GM12891 (cell line): ENCODE measurements at places on chromosomes 2 and 18.

DNA sequence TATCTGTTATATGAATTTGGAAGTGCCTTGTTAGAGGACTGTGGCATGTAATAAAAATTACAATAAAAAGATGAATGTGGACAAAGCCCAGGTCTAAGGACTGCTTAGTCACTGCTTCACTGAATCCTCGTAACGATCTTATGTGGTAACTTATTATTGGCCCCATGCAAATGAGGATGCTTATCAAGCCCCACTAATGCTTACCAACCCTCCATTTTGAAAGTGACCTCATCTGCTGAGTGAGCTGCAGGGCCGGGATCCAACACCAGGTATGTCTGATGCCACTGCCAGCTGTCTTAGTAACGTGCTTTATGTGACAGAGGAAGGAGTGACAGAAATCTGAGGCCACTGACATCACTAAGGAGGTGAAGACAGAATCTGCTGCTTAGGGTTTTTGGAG is 65.3 kb upstream of the CCDC85A start:
- no peak for DNase-seq

- DNase-seq: no peak
Measured at GRCh38 chr18:29849144-29849543, 1193.4 kb downstream of the DSC3 start.

GRCh38 chr2:104703669-104704068 is 150.2 kb upstream of the POU3F3 start:
- DNase-seq: no peak

DNA sequence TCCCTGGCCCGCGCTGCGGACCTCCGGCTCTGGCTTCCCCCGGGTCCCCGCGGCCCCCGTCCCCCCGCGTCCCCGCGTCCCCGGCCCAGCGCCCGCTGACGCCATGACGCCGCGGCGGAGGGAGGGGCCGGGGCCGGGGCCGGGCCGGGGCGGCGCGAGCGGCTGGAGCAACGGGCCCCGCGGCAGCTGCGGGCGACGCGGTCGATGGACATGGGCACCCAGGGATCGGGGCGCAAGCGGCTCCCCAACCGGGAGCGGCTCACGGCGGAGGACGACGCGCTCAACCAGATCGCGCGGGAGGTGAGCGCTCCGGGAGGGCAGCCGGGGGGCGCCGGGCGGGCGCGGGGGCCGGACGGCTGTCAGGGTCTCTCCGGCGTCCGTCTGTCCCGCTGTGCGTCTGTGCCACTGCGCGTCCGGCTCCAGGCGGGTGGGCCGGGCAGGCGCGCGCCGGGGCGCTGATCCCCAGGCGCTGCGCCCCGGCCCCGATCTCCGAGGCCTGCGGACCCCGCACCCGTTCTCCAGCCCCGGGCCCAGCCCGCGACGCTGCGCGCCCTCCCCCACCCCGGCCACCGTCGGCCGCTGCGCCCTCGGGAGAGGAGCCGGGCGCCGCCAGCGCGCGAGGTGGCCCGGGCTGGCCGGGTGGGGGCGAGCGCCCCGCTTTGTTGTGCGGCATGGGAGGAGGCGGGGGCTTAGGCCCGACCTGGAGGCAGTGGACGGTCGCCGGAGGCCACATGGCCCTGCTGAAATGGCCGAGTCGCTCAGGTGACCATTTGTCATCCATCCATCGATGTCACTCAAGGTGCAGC is at the start of gene LRRFIP1:
LRRFIP1 (plus strand) TSS at position 147 of the 806 bp plus-strand sequence; CDS start at position 205, 58 bp downstream.
- DNase-seq: peak; percentile 35

GRCh38 chr2:1601067-1601412 is 143.3 kb downstream of the PXDN start:
- no peak for DNase-seq

GRCh38 chr2:81324046-81324445 is 1019.5 kb upstream of the LRRTM1 start:
- no peak for DNase-seq

DNA sequence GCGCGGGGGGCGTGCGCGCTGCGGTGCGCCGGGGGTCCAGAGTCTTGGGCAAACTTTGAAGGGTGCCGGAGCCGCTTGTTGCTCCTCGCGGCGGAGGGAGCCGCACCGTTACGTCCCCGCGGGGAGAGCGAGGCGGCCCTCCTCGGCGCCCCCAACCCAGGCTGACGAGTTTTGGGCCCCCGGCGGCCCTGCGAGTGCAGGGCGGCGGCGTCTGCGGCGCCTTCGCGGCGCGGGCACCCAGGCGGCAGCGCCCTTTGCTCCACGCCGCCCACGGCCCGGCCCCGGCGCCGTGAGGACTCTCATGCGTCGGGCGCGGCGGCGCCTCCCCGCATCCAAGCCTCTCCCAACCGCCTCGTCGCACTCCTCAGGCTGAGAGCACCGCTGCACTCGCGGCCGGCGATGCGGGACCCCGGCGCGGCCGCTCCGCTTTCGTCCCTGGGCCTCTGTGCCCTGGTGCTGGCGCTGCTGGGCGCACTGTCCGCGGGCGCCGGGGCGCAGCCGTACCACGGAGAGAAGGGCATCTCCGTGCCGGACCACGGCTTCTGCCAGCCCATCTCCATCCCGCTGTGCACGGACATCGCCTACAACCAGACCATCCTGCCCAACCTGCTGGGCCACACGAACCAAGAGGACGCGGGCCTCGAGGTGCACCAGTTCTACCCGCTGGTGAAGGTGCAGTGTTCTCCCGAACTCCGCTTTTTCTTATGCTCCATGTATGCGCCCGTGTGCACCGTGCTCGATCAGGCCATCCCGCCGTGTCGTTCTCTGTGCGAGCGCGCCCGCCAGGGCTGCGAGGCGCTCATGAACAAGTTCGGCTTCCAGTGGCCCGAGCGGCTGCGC is 814 bp downstream of the FZD7 start:
- DNase-seq: peak; percentile 15

DNA sequence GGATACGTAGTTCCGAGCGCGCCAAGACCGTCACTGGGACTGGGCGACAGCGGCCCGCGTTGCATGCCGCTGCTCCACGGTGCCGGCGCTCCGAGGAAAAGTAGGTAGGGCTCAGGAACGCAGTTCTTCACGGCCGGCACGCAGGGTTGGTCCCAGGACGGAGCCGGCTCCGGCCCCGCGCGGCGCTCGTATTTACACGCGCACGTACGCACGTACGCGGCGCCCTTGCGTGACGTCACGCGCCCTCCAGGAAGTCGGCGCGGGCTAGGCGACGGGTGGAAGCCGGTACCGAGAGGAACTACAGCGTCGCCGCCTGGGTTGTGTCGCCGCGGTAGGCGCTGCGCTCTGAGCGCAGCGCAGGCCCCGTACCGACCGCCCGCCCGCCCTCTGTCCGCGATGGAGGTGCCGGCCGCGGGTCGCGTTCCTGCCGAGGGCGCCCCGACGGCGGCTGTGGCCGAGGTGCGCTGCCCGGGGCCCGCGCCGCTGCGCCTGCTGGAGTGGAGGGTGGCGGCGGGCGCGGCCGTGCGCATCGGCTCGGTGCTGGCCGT is at the start of gene CTDP1:
CTDP1 (plus strand) TSS at position 252 of the 548 bp plus-strand sequence; CDS start at position 397, 145 bp downstream.
- DNase-seq: peak; percentile 95

GRCh38 chr2:96092951-96093350 is 23.4 kb downstream of the ADRA2B start:
- no peak for DNase-seq
